ENCODE measurements at places on chromosomes 4 and X.
A peak's percentile ranks its signal among the peaks of the same experiment; 100 is the strongest.

DNA sequence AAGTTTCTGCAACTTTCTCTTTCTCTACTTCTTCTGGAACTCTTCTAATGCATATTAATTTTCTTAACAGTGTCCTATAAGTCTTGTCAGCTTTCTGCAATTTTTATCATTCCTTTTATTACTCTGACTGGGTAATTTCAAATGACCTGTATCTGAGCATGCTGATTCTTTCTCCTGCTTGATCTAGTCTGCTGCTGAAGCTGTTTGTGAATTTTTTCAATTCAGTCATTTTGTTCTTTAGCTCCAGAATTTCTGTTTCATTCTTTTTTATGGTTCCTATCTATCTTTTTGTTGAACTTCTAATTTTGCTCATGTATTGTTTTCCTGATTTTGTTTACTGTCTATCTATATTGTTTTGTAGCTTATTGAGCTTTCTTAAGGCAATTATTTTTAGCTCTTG lies 1.5 kb upstream of the KLKB1 start:
- no peak for DNase-seq

DNA sequence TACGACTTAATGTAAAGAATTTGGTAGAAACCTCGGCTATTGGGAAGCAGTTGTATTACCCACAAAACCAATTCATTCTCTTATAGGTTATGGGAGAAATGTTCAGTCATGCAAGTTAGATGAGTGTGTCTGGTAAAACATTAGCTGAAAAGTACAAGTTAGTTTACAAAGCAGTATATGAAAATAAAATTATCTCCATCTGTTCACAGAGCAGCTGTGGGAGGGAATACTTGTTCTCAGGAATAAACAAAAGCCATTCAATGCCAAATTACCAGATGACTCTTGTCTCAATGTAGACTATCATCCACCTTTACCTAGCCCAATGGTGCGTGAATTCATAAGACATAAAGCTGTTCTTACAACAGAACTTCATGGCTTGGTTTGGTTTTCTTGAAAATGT lies 28.6 kb downstream of the STAP1 start:
- no peak for DNase-seq

GRCh38 chrX:22315151-22315550 lies 42.4 kb downstream of the CBLL2 start:
- no peak for DNase-seq

GRCh38 chrX:17036171-17036961 lies 89.9 kb downstream of the REPS2 start:
- no peak for DNase-seq

GRCh38 chrX:120450163-120450562 lies 18.9 kb downstream of the LAMP2 start:
- DNase-seq = no peak

DNA sequence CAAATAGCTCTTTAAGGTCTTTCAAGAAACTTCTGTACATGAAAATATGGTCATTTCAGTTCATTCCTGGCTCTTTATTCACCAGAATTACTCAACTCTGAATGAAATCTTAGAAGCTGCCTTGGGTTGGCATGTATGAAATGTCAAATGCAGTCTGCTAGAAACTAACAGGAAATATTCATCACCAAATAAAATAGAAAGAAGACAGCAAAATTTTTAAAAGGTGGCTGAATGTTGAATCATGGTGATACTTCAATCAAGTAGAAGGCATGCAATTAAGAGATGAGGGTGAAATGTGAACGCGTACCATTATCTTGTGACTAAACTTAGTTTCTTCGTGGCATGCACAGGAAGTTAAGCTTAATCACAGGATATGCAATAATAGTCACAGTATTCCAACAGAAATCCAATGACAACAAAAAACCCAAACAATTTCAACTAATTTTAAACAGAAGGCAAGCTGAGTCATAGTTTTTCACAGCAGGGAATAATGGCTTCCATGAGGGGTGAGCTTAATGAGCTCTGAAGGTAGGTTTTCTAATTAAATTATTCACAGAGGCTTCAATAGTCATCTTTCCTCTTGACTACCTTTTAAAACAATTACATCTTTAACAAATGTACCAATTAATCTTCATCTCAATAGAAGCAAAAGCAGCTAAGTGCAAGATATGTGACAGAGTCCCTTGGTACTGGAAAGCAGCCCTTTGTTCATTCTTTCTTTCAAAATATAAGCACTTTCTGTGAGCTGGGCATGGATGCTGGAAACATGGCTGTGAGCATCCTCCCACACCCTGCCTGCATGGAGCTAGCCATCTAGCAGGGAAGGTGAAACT lies 44.5 kb downstream of the SCFD2 start:
- no peak for DNase-seq

GRCh38 chr4:138588501-138588900 lies 346.4 kb upstream of the SLC7A11 start:
- DNase-seq = no peak

DNA sequence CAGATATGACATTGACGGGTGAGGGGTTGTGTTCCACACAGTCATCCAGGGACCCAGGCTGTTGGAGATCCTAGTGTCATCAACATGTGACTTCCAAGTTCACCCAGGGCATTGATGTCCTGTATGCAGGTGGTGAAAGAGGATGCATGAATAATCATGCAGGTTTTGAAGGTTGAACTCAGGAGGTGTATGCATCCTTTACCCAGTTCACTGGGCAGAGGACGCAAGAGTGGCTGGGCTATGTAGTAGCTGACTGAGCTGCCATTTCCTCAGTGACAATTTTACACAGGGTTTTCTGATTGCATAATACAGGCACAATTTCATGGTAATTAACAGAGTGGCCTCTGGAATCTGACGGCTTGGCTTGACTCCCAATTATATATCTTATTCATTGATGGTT lies 323.0 kb downstream of the HS3ST1 start:
- no peak for DNase-seq

GRCh38 chr4:139416073-139416673 lies 37.7 kb upstream of the RAB33B start:
- peak; percentile 55 for DNase-seq

Data from Jurkat, Clone E6-1 (cell line).